H7 (cell line): ENCODE measurements at places on chromosomes 2 and 18.

GRCh38 chr2:65790676-65790935, 358.2 kb upstream of the SPRED2 start:
- peak; percentile 54 for DNase-seq

DNA sequence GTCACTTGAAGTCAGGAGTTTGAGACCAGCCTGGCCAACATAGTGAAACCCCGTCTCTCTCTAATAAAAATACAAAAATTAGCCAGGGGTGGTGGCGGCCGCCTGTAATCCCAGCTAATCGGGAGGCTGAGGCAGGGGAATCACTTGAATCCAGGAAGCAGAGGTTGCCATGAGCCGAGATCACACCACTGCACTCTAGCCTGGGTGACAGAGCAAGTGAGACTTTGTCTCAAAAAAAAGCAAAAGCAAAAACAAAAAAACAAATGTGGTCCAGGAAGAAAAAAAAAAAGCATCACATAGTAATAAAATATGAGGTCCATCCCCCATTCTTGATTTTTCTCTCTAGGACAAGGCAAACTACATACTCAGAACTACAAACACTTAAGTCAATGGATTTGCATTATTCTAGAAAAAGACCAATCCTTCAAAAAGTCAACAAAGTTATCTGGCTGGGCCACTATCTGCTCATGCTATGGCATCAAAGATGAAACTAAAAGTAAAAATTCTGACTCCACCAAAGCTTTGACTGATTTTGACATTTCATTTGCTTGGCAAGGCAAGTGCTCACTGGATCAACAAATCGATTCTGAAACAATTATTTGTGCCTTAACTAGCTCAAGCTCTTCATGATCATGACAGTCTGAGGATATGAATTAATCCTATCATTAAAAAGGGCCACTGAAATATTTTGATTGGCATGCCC, 28.4 kb downstream of the MEX3C start:
- no peak for DNase-seq

DNA sequence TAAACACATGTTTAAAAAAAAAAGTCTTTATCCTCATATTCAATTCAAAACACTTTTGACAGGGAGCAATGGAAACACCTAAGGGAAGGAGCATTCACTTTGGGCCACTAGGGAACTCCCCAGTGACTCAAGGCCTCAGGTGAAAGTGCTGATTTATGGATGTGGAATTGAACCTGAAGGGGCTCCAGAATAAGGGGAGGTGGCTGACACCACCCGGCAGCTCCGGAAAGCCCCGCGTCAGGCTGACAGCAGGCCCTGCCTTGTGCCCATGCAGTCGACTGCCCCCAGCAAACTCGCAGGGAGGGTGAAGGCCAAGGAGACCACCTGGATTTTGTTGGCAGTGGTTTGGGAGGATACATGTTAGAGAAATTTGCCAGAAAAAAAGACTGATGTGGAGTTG, 275.3 kb upstream of the NCKAP5 start:
- DNase-seq: peak; percentile 28

DNA sequence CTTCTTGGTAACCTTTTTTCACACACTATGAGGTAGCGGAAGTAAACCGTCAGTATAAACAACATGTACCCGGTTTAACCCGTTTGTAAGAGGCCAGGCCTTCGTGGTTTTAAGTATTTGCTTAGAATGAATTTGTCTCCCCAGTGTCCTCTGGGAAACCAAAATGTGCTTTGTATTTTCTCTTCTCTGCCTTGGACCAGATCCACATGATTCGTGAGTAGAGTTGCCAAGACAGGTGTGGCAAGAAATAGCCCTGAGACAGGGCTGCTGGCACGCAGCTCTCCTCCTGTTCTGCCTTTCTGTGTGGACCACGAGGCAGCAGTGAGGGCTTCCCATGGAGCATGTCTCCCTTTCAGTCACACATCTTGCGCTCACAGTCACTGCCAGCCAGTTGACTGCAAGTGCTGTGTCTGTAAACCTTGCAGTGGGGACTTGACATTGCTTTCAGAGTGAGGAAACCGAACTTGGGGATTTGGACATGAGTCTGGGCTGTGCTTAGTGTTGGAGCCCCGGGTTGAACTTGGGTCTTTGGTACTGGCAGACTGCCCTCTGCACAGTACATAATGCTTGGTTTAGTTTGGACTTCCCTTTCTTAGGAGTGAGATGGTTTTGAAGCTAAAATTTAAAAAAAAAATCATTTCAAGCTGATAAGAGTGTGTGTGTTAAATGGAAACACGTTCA, 19.1 kb downstream of the BCL2L11 start:
- DNase-seq: no peak

- DNase-seq: no peak
Observed at GRCh38 chr2:232568161-232568560, 17.7 kb downstream of the EIF4E2 start.

DNA sequence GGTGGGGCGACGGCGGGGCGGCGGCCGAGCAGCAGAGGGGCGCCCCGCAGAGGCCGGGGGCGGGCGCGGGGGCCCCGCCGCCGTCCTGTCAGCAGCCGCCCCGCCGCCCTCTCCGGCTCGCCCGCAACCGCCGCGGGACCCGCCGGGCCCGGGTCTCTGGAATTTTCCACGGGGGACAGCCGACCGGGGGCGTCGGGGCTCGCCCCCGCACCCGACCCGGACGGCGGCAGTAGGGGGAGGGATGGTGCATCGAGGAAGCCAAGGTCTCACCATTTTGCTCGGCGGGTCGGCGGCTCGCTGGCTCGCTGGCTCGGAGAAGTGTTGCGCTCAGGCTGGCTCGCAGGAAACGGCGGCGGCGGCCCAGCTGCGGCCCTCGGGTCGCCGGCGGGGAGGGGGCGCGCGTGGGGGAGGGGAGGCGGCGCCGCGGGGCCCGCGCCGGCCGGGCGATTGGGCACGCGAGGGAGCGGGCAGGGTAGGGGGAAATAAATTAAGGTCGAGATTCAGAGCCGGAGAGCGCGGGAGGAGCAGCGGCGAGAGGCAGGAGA, 405 bp downstream of the PPP3R1 start:
- DNase-seq: peak; percentile 78

DNA sequence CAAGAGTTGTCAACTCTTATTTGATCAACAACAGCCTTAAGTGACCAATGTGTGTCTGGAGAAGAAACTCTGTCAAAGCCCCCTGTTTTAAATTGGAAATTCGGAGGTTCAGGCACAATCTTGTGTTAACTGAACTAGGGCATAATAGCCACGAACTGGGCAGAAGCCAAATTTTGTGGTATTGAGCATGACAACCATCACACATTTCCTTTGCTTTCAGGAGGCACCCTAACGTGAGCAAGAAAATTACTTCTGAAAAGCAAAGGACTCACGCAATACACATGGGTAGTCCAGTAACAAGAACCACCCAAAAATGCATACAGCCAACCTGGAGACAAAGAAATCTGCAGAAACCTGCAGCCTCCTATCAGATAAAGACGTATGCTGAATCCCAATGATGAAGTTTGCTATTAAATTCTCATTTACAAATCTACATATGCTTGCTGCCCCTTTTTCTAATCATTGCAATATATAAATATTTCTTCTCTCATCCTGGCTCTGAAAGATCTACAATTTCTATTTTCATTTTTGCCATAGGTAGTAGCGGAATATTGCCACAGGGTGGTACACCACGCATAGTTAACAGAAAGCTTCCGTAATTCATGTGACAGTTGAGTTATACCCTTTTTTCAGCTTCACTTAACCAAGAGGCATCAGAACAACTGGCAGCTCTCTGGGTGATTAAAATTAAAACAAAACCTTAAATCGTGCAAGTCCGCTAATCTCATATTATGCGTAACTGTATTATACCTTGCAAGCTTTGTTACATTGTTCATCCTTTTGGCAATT, 495.8 kb downstream of the NRXN1 start:
- DNase-seq: no peak

DNA sequence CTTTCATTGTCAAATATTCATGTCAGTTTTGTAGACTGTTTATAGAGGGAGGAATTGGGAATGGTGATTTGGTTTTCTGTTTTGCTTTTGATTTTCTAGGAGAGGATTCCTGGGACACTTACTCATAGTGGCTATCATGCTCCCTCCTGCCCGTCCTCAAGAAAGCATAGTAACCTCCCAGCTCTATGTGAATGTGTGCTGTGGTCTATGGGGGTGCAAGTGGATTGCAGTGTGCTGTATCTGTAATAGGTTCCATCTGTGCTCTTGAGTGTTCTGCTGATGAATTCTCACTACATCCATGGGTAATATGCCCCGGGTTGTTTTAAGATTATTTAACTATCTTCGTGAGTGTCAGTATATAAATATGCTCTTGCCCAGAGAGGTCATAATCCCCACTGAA, 811.3 kb downstream of the CNTNAP5 start:
- DNase-seq: no peak

- no peak for DNase-seq
Observed at GRCh38 chr2:217183471-217183870, 323.6 kb upstream of the TNP1 start.
